ENCODE measurements at places on chromosomes 11 and 22.
A peak's percentile ranks its signal among the peaks of the same experiment; 100 is the strongest.

DNA sequence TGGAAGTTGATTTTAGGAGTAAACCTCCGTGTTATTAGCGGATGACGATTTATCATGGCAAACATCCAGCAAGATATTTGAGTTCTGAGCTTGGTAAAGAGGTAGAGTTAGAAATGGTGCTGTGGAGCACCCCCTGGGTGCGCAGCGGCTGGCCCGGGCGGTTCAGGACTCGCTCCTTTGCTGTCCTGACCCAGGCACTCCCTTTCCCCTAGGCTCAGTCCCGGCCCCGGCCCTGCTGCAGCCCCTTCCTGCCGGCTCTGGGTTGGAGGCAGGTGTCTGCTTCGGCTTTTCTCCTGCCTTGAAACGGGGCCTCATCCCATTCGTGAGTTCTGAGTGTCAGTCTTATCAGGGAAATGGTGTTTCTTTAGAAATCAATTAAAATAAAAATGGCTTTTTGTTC, 33.4 kb downstream of the AP2A2 start:
- no peak for DNase-seq

GRCh38 chr11:26399336-26399735, 67.4 kb downstream of the ANO3 start:
- DNase-seq = no peak

DNA sequence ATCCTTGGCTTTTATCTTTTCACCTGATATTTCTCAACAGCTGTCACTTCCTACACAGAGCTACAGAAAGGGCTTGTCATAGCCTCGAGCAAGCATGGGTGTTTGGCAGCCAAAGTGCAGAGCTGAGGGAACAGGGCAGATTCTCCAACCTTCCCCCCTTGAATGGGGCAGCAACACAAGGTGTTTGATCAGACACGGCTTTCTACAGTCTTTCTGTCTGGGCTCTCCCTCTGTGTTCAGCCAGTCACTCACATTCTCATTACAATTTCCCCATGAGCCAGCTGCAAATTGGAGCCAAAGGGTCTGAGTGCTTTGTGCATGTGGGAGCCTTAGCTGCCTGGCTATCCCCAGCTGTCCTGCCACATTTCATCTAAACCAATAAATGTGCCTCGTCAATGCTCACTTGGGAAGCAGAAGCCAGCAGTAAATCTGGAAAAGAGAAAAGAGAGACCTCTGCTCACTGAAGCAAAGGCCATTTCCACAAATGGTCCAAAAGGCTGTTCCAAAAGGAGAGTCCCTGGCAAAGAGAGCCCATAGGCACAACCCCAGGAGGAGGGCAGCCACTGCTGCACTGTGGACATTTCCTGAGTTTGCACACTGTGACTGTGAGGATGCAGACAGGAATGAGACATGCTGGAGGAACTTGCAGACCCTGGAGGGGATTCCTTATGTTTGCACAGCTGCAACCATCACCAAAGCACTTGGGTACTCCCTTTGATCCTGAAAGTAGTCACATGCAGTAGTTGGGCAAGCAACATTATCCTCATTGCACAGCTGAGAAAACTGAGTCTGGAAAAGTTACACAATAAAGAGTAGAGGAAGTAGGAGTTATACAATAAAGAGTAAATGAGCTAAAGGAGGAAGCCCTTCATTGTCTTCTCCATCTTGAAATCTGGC, 186.8 kb downstream of the FAM181B start:
- DNase-seq = no peak

GRCh38 chr11:111796696-111797095, 30.5 kb upstream of the PPP2R1B start:
- no peak for DNase-seq

DNA sequence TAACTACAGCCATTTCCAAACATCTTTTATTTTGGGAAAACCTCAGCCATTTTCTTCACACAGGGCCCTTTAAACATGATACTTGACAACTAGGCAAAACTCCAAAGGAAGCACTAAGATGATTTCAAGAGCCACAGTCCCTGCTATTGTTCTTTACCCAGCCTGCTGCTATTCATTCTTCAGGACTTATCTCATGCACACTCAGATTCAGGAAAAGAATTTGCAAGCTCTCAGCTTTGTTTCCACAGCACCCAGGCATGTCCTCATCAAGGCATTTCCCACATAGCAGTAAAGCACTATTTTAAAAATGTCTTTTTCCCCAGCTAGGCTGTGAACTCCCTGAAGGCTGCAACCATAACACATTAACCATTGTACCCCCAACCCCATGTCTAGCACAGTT, 609.3 kb upstream of the CCDC90B start:
- no peak for DNase-seq

DNA sequence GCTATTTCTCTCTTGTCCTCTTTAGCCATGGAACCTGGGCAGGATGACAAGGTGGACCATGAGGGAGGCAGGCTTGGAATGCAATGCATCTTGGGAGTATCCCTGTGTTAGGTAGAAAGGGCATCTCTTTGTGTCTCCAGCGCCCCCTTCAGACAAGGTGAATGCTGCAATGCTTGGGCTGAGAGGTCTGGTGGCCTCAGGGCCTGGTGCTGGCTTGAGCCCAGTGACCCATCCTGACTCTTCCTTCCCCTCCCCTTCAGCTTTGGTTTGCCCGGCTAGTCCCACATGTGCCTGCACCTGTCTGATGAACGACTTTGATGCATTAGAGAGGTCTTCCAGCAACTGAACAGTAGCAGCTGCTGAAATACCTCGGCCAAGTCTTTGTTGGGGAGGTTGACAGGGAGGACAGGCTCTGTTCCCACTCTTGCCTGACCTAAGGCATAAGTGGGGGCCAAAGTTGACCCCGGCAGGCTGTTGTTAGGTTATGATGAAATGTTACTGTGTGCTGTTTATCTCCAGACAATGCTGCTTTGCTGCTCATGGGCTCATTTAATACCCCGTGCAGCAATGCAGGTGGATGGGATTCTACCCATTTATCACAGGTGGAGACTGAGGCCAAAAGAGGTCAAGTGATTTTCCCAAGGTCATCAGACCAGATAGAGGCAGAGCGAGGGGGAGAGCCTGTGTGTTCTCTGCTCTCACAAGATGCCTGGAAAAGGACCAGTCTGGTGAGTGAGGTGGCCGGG, 22.5 kb downstream of the MYO18B start:
- DNase-seq = no peak

DNA sequence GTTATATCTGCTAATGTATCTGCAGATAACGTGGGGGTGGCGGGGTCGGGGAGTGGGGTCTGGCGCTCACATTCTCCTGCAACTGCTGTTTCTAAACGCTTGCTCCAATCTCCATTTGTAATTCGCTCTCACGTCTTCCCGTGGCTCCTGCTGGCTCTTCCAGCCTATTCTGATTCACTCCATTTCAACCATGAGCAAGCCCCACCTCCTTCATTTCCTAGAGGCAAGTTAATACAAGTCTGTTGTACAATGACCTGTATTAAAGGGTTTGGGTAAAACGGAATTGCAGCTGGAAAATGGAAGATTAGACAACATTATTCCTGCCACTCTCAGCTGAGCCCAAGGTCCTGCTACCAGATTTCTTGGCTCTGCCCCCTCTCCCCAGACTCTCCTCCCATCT, 132.3 kb downstream of the CSNK2A3 start:
- no peak for DNase-seq

DNA sequence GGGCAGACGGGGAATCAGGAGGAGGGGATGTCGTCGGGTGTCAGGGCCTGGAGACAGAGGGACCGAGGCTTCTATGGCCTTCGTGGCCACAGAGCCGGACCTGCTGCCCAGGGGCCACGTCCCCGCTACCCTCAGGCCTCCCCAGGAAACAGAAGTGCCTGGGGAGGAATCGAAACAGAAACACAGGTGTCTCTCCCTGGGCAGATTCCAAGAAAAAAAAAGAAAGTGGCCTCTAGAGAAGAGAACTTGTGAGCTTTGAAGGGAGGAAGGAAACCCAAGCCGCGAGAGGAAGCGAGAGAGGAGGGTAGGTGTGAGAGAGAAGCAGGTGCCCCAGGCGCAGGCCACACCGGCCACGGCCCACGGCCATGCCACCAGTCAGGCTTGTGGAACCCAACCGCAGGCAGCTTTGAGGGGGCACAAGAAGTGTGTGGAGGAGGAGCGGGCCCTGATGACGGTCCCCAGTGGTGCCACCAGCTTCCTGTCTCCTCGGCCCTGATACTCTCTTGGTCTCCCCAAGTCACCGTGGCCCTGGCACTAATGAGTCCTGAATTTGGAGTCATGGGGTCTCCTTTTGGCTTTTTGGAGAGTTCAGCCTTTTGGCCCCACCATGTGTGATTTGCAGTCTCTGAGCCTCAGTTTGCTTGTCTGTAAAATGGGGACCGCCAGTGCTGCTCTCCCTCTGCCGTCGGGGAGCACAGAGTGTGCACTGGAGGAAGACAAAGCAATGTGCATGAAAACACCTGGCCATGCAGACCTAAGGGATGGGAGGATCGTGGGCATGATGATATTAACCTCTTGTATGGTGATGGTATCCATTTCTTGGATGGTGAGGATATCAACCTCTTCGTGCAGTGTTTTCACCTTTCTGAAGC, 25.2 kb downstream of the LIF start:
- DNase-seq = peak; percentile 33

GRCh38 chr22:26592421-26592891, 2.5 kb upstream of the TPST2 start:
- DNase-seq = peak; percentile 23

DNA sequence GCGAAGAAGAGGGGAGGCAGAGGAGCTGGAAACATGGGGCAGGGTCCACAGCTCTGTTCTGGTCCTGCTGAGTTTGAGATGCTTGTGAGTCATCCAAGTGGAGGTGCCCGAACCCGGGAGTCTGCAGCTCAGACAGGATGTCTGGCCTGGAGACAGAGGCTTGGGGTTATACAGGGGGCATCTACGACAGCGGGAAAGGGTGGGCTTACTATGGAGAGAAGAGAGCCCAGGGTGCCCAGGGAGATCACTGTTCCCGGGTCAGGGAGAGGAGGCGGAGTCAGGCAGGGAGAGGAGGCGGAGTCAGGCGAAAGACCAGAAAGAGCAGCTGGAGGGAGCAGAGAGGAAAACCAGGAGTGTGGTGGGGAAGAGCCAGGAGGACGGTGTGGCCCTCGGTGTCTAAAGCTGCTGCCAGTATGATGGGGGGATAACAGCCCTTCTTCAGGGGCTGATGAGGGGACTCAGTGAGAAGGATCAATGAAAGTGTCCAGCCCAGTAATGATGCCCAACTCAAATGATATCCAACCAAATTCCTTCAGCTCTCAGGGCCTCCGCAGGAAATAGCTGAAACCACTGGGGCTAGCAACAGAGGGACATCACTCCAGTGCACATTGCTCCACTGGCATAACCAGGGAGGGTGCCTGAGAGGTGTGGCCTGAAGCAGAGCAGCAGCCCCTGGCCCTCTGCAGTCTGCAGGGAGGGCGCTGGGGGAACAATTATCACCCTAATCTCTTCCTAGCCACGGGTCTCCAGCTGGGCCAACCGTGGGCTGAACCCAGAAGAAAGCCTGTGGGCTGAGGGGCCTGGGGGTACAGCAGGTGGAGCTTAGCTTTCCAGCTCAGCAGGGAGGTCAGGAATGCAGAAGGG, 2.6 kb upstream of the LTBP3 start:
- no peak for DNase-seq

- DNase-seq = no peak
Measured at GRCh38 chr22:48795664-48796063, 1032.0 kb downstream of the BRD1 start.

GRCh38 chr22:34709641-34710040, 356.3 kb upstream of the ISX start:
- DNase-seq = no peak

- DNase-seq = no peak
Measured at GRCh38 chr22:16989915-16990314, 18.1 kb downstream of the GAB4 start.

DNA sequence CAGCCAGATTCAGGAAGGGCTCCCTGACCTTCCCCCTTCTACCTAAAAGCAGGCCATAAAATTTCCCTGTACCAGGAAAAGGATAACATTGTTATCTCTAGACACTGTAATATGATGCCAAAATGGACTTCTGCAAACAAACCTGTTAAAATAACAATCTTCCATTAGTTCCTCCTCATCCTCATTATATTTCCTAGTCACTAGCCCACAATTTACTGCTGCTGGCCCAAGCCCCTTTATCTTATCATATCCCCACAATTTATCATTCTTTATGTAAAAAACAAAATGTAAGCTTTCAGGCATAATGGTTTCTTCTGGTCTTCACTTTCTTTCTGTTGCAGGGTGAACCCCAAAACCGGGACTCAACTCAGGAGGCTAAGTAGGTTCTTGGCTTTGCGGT, 1132.1 kb upstream of the CNTN5 start:
- no peak for DNase-seq

DNA sequence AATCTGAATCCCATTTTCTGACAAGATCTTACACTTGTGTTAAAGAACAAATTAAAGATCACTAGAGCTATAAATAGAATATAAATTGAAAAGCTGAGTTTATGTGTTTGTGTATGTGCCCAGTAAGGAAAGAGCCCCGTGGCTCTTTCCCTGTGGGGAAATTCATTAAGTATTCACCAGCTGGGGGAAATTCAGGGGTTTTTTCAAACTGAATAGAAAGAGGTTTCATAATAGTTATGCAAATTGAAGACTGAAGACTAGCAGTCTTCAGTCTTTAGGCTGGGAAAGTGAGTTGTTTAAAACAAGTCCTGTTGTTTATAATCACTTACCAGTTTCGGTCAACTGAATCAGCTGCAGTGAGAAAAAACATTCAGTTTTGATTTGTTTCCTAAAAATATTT, 11.3 kb upstream of the MS4A7 start:
- no peak for DNase-seq

GRCh38 chr22:46518038-46518437, 19.4 kb downstream of the CELSR1 start:
- DNase-seq = no peak

DNA sequence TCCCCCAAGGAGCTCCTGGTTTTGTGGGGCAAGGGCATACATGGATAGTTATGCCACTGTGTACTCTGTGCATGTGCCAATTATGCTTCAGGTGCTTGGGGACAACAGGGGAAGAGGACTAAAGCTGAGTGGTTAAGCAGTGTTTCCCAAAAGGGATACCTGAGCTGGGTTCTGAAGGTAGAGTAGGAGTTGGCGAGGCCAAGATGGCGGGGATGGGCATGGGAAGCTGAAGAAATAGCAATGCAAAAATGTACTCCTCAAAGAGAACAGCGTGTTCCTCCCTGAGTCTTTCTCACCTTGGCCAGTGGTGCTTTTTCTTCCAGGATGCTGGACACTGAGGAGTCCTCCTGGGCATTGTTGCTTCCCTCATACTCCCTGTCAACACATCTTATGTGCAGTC, 90.0 kb upstream of the LARGE1 start:
- DNase-seq = no peak

Data from T-helper 9 cell (primary cell).